Calu3 (cell line): ENCODE measurements at places on chromosomes 1 and 21. TPM values are rescaled to one million over a fixed set of nuclear protein-coding genes. Genes with fewer than 3 reads are reported as not detected.

DNA sequence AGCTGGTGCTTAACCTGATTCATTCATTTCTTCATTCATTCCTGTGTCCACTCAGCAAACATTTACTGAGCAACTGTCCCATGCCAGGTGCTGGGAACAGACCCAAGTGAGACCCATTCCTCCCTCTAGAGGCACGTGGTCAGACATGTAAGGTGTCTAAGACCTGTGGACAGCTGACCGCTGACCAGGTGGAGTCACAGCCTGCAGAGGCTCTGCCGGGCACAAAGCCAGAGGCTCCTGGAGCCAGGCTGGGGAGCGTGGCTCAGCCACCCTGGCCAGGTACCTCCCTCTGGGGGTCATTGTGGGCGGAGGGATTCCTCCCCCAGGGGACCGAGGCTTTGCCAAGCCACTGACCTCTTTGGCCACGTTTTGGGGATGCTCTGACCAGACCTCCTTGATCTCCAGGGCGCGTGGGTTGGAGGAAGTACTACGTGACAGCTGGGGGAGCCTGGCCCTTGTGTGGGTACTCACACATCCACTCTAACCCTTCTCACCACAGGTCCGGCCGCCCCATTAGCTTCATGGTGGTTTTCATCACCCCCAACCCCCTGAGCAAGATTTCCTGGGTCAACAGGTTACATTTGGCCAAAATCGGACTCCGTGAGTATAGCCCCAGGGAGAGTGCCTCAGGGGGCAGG lies 100.3 kb downstream of the ARHGEF10L start:
- no peak for DNase-seq

DNA sequence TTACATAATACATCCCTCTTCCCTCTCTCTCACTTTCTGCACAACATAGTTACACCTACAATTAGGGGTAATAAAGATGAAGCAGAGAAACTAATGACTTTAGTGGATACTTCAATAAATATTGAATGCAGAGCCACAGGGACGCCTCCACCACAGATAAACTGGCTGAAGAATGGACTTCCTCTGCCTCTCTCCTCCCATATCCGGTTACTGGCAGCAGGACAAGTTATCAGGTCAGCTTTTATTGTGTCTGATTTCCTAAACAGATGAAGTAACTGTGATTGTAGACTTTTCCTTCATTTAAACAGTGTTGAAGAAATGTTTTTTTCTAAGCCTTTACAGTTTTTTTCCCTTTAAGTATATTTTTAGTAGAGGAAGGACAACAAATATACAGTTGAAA lies 281.6 kb downstream of the TPR start:
- DNase-seq, result no peak

- no peak for DNase-seq
Measured at GRCh38 chr1:107415241-107415640, 274.4 kb downstream of the NTNG1 start.

DNA sequence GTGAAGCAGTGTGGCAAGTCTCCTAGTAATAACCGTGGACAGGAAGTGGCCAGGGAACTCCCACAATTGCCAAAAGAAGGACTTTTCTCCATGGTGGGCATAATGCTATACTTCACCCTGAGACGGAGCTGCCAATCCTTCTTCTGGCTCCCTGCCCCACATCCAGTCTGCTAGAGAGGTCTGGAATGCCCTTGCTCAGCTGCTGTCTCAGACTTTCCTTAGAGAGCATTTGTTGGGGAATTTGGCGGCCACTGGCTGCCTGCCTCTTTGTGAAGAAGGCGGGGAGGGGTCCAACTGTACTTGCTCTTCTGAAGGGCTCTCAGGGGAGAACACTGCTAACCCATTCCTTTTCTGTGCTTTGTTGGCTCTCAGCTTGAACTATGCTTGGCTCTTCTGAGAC lies 123.7 kb upstream of the EDN2 start:
- no peak for DNase-seq

DNA sequence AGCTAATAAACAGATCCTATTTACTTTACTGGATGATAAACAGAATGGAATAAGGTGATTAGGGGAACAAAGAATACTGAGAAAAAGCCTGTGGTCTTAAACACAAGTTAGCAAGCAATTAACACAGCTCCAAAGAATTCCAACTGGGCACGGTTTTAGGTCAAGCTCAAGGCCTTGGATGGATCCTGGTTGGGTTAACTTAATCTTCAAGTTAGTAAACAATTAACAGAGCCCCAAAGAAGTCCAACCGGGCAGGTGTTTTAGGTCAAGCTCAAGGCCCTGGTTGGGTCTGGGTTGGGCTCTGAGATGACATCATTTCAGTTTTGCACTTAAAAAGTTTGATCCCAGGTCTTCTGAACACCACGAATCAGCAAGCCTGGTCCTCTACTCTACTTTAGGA lies 1086.3 kb upstream of the TMPRSS15 start:
- no peak for DNase-seq

- DNase-seq, result no peak
Measured at GRCh38 chr1:225152061-225152460, 222.6 kb downstream of the DNAH14 start.

GRCh38 chr1:191869790-191870312 lies 288.4 kb upstream of the RGS18 start:
- DNase-seq, result no peak

GRCh38 chr1:177384461-177384860 lies 213.7 kb downstream of the BRINP2 start:
- no peak for DNase-seq

DNA sequence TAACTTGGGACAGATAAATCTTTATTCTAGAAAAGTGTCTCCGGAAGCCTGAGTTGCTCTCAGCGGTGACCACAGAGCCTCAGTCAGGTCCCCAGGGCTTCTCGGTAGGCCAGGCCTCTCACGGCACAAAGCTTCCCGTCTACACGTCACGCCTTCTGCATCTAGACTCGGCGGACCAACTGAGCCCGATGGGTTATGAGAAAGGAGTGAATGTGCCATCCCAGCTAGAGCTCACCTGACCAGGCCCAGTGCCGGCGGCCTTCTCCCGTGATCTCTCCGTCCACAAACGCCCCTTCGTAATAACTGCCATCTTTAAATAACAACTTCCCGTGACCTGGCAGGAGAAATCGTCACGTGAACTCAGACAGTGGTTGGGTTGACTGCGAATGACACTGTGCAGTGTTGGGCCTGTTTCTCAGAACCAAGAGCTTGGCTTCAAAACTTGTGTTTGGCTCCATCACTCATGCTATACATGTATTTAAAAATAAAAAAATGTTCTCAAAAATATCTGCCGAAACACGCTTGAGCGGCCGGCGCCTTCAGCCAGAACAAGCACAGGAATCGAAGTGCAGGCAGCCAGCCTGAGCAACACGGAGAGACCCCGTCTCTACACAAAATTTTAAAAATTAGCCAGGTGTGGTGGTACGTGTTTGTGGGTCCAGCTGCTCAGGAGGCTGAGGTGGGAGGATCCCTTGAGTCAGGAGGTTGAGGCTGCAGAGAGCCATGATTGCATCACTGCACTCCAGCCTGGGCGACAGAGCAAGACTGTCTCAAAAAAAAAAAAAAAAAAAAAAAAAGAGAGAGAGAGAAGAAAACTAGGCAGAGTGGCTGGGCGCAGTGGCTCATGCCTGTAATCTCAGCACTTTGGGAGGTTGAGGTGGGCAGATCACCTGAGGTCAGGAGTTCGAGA lies 3.1 kb downstream of the MORN1 start:
- DNase-seq, result no peak

- DNase-seq, result no peak
Measured at GRCh38 chr21:38817371-38818324, 11.9 kb downstream of the ETS2 start.

DNA sequence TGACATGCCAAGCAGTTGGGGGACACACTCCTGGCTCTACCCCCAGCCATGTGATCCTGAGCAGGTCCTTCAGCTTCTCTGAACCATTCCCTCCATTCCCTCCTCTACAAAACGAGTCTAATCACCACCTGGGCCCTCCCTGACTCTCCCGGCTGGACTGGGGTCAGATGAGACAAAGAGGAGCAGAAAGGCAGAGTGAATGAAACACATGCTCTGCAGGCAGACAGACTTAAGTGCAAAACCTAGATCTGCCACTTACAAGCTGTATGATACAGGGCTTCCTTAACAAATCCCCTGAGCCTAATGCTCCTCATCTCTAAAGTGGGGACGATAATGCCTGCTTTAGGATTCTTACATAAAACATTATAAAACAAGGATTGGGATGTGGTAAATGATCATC lies 17.3 kb downstream of the RIMS3 start:
- no peak for DNase-seq

- no peak for DNase-seq
Measured at GRCh38 chr1:161678500-161678899, 15.6 kb downstream of the FCGR2B start.

- DNase-seq, result no peak
Measured at GRCh38 chr1:89590341-89591080, 42.4 kb upstream of the LRRC8C start.

DNA sequence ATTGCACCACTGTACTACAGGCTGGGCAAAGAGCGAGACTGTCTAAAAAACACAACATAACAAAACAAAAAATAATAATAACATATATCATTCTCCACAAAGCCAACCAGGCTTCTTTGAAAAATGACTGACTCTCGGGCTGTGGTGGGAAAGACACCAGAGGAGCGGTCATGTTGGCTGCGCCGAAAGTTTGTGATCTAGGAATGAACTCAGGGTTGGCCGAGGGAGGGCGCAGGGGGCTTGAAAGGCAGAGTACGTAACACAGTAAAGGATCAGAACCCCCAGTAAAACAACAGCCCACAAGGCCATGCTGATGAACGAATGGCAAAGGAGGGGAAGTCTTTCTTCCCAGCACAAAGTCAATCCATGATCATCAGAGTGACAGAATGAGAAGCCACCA lies 4.7 kb downstream of the SLC35E2B start:
- no peak for DNase-seq

DNA sequence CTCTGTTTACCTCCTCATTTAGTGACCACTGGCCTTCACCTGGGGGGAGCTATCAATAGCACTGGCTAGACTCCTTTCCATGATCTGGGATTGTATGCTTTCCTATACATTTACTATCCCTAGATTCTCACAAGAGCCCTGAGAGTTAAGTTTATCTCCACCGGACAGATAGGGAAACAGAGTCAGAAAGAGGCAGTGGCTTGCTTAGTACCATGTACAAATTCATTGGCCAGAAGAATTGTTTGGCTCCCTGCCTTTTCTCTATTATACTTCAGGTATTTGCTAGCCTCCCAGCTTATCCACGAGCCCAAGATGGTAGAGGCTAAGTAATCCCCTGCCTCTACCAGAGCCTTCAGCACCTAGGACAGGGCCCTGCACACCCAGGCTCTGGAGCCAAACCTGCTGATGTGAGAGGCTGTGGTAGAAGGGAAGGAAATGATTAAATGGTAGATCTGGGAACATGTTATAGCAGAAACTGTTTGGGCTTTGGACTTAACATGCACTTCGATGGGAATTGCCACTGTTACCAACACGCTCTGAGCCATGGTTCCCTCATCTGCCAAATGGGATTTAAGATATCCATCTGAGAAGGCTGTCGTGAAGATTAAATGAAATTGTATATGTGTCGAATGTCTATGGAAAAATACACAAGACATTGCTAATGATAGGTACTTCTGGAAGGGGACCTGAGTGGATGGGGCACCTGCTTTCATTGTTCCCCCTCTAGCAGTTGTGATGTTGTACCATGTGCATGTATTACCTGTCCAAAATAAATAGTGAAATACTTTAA lies 3.1 kb upstream of the BLACAT1 start:
- peak; percentile 72 for DNase-seq

DNA sequence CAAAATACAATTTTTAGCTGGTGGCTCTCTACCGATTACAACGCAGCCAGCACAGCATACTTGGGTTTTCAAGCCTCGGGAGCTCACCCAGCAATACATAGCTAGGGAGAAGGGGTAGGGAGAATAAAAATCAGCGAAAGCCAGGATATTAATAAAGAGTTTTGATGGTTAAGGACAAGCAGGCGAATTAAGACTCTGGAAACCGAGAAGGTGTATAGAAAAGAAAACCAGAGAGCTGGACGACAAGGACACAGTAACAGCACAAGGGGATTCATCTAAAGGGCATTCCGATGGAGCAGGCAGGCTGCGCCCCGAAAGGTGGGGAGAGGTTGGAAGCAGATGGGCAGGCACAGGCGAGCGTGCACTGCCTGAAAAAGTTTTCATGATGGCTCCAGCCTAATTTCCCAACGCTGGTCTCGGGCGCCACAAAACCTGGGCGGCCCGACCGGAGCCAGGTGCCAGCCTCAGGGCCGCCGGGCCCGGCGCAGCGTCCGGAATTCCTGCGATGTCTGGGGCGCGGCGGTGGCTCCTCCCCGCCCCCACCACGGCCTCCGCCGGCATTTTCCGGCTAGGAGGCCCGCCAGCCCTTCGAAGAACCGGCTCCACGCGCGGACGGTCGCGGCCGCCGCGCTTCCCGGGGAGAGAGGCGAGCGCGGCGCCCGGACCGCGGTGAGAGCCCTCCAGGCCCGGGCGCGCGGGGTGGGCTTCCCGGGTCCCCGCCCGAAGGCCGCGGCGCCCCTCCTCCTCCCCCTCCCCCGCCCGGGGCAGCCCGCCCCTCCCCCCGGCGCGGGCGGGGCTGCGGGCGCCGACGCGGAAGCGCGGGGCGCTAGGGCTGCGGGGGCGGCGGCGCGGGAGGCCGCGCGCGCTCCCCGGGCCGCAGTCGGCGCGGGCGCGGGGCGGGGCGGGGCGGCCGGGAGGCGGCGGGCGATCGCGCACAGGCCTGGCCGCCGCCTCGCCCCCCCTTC lies 774 bp upstream of the DYRK1A start:
- DNase-seq, result peak; percentile 77

DNA sequence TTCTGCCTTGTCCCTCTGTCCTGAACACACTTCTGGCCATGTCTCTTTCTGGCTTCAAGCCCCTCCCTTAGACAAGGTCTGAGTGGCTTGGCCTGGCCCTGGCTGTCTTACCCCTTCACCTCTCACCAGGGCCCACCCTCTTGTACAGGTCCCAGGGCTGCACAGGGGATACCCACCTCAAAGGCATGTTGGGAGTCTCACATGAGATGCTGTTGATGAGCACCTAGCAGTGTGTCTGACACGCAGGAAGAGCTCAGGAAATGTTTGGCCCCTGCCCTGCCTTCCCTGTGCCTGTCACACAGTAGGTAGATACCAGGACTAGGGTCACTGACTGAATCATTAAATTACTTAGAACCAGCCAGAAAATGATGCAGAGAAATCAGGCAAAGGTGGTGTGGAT lies 16.6 kb downstream of the ZNF362 start:
- DNase-seq, result no peak

S100A7 gene
- not detected in 2 replicates for total RNA-seq

ESRRG gene
- 0.76 and 1.3 TPM in 2 replicates for total RNA-seq

RCAN1 gene
- 25.4 and 25.7 TPM in 2 replicates for total RNA-seq

DNAH14 gene
- 64.3 and 66.8 TPM in 2 replicates for total RNA-seq

PPP1R15B gene
- 65.2 and 68.8 TPM in 2 replicates for total RNA-seq

AUNIP gene
- 7.7 and 10.6 TPM in 2 replicates for total RNA-seq

HUNK gene
- total RNA-seq, result 2.3 and 5.0 TPM in 2 replicates

TNFSF4 gene
- total RNA-seq, result 0.15 and 0.31 TPM in 2 replicates

ADCY10 gene
- total RNA-seq, result 0.31 and 0.91 TPM in 2 replicates

OR2AK2 gene
- not detected in 2 replicates for total RNA-seq

ATG4C gene
- 9.1 and 12.4 TPM in 2 replicates for total RNA-seq
